ENCODE measurements at places on chromosomes 5 and 9. TPM values are rescaled to one million over a fixed set of nuclear protein-coding genes. Genes with fewer than 3 reads are reported as not detected.

Gene SPATA9
- 0.13 TPM for total RNA-seq

Gene DNLZ
- total RNA-seq = 36.9 TPM

Gene RANBP17
- 3.0 TPM for total RNA-seq

Gene GAPT
- total RNA-seq = not detected

Gene RNF183
- not detected for total RNA-seq

Gene BTNL8
- total RNA-seq = not detected

Gene PKD2L2
- total RNA-seq = not detected

Gene PCDHGA3
- total RNA-seq = 0.02 TPM

Gene DPYSL3
- total RNA-seq = 18.6 TPM

Gene MEGF10
- not detected for total RNA-seq

Gene UBE2QL1
- 0.15 TPM for total RNA-seq

Gene TMEM8B
- total RNA-seq = 3.4 TPM

Gene TMEM252
- not detected for total RNA-seq

Gene SHROOM1
- 9.3 TPM for total RNA-seq

Gene DMRT3
- total RNA-seq = not detected

Gene NDFIP1
- 45.3 TPM for total RNA-seq

Gene TRIP13
- 54.3 TPM for total RNA-seq

Gene GOLGA2
- 43.4 TPM for total RNA-seq

Gene BTNL3
- not detected for total RNA-seq

Gene SUSD3
- total RNA-seq = 0.79 TPM

Gene CCL27
- not detected for total RNA-seq

Gene LCN10
- not detected for total RNA-seq

Gene TAF11L5
- not detected for total RNA-seq

Gene NOP16
- total RNA-seq = 121 TPM

Gene SPATA31D4
- not detected for total RNA-seq

Gene ANXA1
- total RNA-seq = 1,075 TPM

Gene BSPRY
- not detected for total RNA-seq

Gene LOX
- 1.8 TPM for total RNA-seq

Gene ADGRV1
- total RNA-seq = 0.76 TPM

Gene ANKRD34B
- total RNA-seq = not detected

Gene COL15A1
- total RNA-seq = 0.34 TPM

Gene FOXD4L3
- not detected for total RNA-seq

Gene SLC24A2
- not detected for total RNA-seq

Gene CDKN2A
- not detected for total RNA-seq

Gene PGM5
- total RNA-seq = not detected

Gene ELL2
- 12.3 TPM for total RNA-seq

Gene PPP2R2B
- total RNA-seq = not detected

Gene MSMP
- total RNA-seq = not detected

Gene STC2
- total RNA-seq = 104 TPM

Gene FBXL7
- 1.6 TPM for total RNA-seq

Gene RPS23
- 5,132 TPM for total RNA-seq

Gene FOXD4
- 0.58 TPM for total RNA-seq

Gene TAF1L
- total RNA-seq = not detected

Gene PRDM9
- total RNA-seq = not detected

Gene LMX1B
- 1.9 TPM for total RNA-seq

Gene GPX3
- total RNA-seq = 17.8 TPM

Gene REEP2
- 7.5 TPM for total RNA-seq

Gene FAM78A
- total RNA-seq = 0.40 TPM

Data from A549 treated with DMSO at 1 μM for 4 hours (cell line).